ENCODE measurements at places on chromosomes 4 and X. TPM values are rescaled to one million over a fixed set of nuclear protein-coding genes. Genes with fewer than 3 reads are reported as not detected.

DNA sequence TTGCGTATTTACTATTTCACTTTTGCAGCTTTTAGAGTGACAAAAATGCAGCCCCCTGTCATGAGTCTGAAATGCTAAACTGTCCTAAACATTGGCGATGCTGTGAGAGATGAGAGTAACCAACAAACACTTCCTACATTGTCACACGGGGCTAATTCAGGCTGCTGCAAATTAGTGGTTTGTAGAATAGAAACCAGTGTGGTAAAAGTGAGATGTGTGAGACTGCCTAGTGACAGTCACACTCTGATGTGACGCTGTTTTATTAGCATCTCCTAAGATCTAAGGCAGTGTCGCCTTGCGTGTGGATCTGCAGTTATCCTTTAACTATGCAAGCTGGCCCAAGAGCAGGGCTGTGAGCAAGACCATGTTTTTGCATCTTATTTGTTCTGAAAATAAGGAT is 800.2 kb upstream of the TENM3 start:
- DNase-seq = no peak

- DNase-seq = no peak
Measured at GRCh38 chr4:108885211-108885610, 122.4 kb upstream of the ETNPPL start.

DNA sequence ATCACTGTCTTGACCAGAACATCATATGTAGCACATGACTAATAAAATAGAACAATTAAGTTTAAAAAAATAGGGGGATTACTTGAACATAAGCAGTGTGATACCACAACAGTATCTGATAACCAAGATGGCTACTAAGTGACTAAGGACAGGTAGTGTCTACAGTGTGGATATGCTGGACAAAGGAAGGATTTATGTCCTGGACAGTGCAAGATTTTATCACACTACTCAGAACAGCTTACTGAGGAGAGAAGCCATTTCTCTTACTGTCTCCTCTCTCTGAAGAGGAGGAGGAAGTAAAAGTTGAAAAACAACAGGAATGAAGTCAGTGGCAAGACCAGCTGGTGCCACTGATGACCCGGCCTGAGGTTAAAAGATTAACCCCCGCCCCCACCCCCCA is 4.0 kb upstream of the SLC10A7 start:
- DNase-seq = no peak

GRCh38 chrX:83416273-83416672 is 91.8 kb upstream of the POU3F4 start:
- no peak for DNase-seq

The MAGIX gene
- 2.7 TPM for polyA plus RNA-seq

The ART3 gene
- polyA plus RNA-seq = 0.60 TPM

DNA sequence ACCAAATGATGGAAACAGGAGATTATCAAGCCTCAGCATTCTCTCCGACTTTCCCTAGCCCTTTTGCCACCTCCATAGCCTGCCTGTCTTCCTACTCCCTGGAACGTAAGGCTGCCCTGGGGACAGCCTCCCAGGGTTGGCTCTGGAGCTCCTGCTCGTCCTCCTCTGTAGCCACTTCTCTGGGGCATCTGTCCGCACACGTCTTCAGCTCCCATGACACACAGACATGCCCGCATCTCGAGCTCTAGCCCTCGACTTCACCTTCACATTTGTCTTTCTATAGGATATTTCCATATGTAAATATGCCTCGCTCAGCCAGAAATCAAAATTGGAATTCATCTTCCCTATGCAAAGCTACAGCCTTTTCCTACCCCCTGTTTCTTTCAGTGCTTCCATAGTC is 67.7 kb downstream of the TSC22D3 start:
- DNase-seq = no peak

DNA sequence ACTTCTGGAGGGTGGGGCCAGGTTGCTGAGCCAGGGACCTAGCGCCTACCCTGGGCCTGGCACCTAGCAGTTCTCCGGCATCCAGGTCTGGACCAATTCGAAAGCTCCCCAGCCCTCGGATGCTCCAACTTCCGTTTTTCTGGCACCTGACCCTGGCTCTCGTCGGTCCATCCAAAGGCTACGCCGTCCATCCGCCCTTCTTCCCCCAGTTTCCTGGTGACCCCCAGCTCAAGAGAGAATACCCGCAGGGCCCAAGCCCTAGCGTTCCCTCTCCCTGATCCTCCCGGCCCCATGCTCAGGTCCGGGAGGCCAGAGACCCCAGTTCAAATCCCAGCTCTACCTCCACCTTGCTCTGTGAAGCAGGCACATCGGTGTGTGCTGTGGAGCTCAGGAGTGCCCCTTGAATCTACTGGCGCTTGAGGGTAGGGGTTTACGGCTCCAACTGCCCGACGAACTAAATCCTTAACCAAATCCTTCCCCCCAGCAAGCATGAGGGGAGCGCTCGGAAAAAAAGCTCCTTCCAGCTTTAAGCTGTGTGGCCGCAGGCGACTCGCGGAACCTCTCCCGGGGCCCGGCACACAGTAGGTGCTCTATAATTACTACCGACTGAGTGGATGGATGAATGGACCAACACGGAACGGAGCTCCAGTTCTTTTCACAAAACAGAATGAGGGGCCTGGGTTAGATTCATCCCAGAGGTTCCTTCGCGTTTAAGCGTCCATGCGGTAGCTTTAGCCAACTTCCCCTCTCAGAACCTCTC is 1.1 kb downstream of the CRMP1 start:
- no peak for DNase-seq

GRCh38 chr4:133124746-133125145 is 24.3 kb upstream of the PCDH10 start:
- DNase-seq = no peak

- no peak for DNase-seq
Measured at GRCh38 chrX:45628041-45628440, 427.4 kb upstream of the DIPK2B start.

The POU3F4 gene
- polyA plus RNA-seq = 7.5 TPM

The SORBS2 gene
- polyA plus RNA-seq = 65.0 TPM

DNA sequence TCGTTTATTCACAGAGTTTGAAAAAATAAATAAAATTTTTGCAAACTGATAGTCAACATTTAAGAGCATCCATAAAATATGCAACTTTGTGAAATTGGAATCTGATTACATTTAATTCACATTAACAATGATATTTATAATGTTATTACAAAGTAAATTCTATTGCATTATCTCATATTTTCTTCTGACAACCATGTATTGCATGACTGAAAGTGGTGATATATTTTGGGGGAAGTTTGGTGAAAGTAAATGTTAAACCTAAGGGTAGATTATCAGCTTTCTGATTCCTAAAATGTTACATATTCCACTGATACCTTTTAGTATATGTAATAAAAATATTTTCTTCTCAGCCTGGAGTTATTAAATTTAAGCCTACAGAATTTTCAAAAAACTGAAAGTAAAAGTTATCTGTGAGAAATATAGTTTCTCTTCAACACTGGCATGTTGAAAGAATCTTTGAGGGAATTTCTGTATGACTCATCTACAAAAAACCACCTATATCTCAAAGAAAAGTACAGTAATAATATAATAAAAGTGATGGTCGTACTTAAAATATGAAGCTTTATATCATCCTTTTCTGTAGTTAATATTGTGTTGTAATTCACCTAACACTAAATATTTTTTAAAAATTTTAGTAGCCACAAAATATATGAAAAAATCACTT is 1179.6 kb upstream of the PCDH7 start:
- DNase-seq = no peak

The EFHC2 gene
- 8.9 TPM for polyA plus RNA-seq

The ABLIM2 gene
- 6.9 TPM for polyA plus RNA-seq

DNA sequence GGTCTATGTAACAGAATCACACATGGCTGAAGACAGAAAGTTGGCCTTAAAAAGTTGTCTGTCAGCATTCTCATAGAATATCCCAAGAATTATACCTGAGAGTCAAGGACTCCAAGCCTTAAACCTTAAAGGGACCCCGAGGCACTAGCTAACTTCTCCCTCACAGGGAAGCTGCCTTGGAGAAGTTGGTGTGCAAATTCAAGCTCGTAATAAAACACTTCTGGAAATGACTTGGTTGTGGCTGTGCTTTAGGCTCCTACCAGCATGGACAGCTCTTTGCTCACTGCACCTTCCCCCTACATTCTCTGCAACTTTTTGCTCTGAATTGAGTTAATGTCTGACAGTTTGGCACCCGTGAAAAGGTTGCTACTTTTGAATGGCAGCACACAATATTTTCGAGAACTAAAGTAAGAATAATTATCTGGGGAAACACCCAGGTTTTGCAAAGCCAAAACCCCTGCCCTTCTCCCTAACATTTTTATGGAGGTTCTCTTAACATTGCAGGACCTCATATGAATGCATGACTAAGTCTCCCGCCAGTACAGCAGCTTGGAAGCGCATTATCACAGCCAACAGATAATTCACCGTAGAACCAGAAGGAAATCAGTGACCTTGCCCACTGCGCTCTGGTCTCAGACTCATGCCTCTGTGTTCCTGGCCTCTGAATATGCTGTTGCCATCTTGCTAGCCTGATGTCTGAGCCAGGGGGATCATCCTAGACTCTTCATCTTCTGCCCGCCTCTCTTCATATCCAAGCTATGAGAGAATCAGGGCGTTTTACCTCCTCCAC is 91.0 kb downstream of the MGST2 start:
- no peak for DNase-seq

- DNase-seq = no peak
Measured at GRCh38 chr4:149077181-149077580, 635.0 kb upstream of the NR3C2 start.

The ZDHHC15 gene
- 8.1 TPM for polyA plus RNA-seq

DNA sequence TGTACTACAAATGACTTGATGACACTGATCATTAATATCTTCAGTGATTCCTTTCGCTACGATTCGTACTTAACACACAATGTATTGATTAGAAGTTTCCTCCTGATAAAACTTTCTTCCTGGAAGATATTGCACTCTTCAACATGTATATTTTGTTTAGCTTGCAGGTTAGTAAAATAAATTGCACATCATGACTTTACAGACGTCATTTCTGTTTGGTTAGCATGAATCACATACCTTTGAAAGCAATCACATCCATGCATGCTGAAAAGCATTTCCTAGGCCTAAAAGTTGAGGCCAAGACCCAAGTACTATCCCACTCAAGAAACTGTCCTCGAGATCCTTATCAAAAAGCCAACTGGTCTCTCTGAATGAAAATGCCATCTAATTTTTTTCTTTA is 1841.0 kb upstream of the PCDH7 start:
- no peak for DNase-seq

The RGN gene
- polyA plus RNA-seq = 34.1 TPM

DNA sequence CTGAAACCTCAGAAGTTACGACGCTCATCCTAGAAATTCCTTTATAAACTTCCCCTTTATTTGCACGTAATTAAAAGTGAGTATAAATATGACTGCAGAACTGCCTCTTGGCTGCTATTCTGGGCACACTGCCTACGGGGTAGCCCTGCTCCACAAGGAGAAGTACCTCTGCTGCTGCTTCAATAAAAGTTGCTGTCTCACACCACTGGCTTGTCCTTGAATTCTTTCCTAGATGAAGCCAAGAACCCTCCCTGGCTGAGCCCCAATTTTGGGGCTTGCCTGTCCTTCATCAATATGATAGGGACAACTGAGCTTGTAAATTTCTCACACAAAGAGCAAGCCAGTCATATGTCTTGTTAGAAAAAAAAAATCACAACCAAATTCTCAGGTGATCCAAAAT is 115.8 kb downstream of the VEGFC start:
- no peak for DNase-seq

GRCh38 chrX:46722742-46723568 is 36.0 kb downstream of the SLC9A7 start:
- DNase-seq = no peak

The POLN gene
- 2.8 TPM for polyA plus RNA-seq

- no peak for DNase-seq
Measured at GRCh38 chrX:99522450-99522849, 887.6 kb downstream of the PCDH19 start.

The PAGE2B gene
- not detected for polyA plus RNA-seq
